ENCODE measurements at places on chromosomes 5 and 9. TPM values are rescaled to one million over a fixed set of nuclear protein-coding genes. Genes with fewer than 3 reads are reported as not detected.

The PCDHGB2 gene
- total RNA-seq: 11.1 TPM

GRCh38 chr5:137492331-137492730 lies 6.8 kb downstream of the SPOCK1 start:
- H3K4me3 ChIP-seq: no peak overlapping the region
- H3K27me3 ChIP-seq: no peaks in the 10 kb centered on the region
- no peak overlapping the region for H3K27ac ChIP-seq
- no peaks in the 10 kb centered on the region for H3K36me3 ChIP-seq
- no peak for DNase-seq

DNA sequence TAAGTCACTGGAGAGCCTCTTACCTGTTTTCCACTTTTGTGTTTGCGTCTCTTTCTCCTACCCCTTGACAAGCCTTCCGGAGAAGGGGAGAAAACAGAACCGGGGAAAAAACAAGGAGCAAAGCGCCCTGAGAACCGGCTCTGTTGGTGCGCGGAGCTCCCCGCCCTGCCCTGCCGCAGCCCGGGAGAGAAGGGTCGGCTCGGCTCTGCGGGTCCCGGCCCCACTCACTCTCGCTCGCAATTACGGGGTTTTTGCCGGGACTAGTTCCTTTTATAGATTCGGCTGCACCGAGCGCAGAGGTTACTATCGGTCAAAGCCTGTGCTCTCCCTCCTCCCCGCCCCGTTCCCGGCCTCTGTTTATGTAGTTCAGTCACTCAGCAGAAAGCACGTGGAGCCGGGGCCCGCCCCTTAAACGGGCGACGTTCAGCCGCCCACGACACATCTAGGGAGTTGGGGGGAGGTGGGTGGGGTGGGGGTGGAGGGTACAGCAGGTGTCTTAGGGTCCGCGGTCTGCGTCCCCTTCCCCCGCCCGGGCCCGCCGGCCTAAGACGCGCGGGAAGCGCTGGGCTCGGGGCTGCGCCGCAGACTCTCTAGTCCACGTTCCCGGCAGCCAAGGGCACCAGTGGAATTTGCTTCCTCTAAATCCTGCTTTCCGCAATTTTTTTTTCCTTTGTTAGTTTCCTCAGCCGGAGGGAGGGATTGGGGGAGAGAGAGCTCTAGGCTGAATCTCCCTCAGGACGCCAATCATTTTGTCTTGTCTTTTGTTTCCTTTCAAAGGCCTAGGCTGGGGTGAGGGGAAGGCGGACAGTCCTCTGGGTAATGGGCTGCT lies at the start of gene ABCA1:
Gene ABCA1, minus strand, starts transcription at position 244 of the 829 bp plus-strand sequence. CDS start 24,476 bp downstream, outside the sequence.
- H3K36me3 ChIP-seq: peaks cover 4% of the 10 kb centered on the region
- peak within 1 kb of the TSS; percentile 99 for H3K27ac ChIP-seq
- peak within 1 kb of the TSS; percentile 100 for H3K4me3 ChIP-seq
- peaks cover 15% of the 10 kb centered on the region for H3K27me3 ChIP-seq
- peaks cover 23% of the 10 kb centered on the region for H3K4me1 ChIP-seq

The TMEM215 gene
- 0.18 TPM for total RNA-seq

- no peaks in the 10 kb centered on the region for H3K36me3 ChIP-seq
- DNase-seq: no peak
- peaks cover 24% of the 10 kb centered on the region for H3K4me1 ChIP-seq
- peaks cover 3% of the 10 kb centered on the region for H3K27me3 ChIP-seq
- H3K4me3 ChIP-seq: no peak overlapping the region
Measured at GRCh38 chr5:149683964-149684363, 46.1 kb upstream of the PPARGC1B start.

GRCh38 chr5:15384581-15384980 lies 115.4 kb upstream of the FBXL7 start:
- no peak overlapping the region for H3K27ac ChIP-seq
- no peak overlapping the region for H3K4me3 ChIP-seq
- H3K27me3 ChIP-seq: peaks cover 8% of the 10 kb centered on the region
- no peak for DNase-seq
- no peaks in the 10 kb centered on the region for H3K36me3 ChIP-seq

GRCh38 chr9:88996046-88996920 lies 5.0 kb downstream of the S1PR3 start:
- H3K27ac ChIP-seq: no peak overlapping the region
- no peak for DNase-seq
- peaks cover 4% of the 10 kb centered on the region for H3K27me3 ChIP-seq
- H3K4me3 ChIP-seq: no peak overlapping the region
- H3K36me3 ChIP-seq: peaks cover 4% of the 10 kb centered on the region

The TARS1 gene
- 163 TPM for total RNA-seq

DNA sequence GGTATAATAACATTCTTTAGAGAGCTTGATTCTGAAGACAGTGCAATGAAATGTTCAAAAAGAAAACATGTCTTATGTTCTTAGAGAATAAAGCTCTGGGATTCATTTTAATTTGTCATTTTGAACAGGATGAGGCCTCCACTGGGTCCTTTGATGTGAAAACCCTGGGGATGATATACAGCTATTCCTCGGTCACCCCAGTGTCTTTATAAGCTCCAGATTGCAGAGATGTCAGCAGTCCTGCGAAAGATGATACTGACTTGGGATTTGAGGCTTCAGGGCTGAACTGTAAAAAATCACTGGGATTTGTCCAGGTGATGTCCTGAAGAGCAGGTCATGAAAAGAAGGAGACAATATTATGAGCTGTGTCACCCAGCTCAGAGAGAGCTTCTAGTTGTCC lies 529.7 kb upstream of the ZNF608 start:
- H3K4me1 ChIP-seq: peaks cover 26% of the 10 kb centered on the region
- no peaks in the 10 kb centered on the region for H3K36me3 ChIP-seq
- peaks cover 2% of the 10 kb centered on the region for H3K27me3 ChIP-seq
- H3K4me3 ChIP-seq: no peak overlapping the region

GRCh38 chr5:42970636-42971559 lies 69.2 kb downstream of the ANXA2R start:
- no peak overlapping the region for H3K4me3 ChIP-seq
- peak; percentile 9 for DNase-seq
- H3K4me1 ChIP-seq: no peaks in the 10 kb centered on the region
- H3K27ac ChIP-seq: no peak overlapping the region
- no peaks in the 10 kb centered on the region for H3K36me3 ChIP-seq
- peaks cover 1% of the 10 kb centered on the region for H3K27me3 ChIP-seq
